ENCODE measurements at places on chromosomes 1 and 21. TPM values are rescaled to one million over a fixed set of nuclear protein-coding genes. Genes with fewer than 3 reads are reported as not detected.

DNA sequence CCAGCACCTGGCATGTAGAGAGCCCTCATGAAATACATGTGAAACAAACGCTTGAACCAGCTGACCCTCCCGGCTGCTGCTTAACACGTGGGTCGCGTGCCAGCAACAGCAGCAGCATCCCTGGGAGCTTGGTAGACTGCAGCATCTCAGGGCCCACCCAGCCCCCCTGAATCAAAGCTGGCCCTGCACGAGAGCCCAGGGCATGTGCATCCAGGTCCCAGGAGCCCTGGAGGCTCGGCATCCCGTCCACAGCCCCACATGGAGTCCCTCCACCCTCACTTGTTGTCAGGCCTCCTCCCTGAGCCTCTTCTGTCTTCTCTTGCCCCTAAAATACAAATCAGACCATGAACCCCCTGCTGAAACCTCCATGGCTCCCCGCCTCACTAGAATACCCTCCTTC is 123.1 kb downstream of the MATN1 start:
- DNase-seq: no peak
- no peak overlapping the region for H3K4me3 ChIP-seq
- no peaks in the 10 kb centered on the region for H3K4me1 ChIP-seq

- H3K27me3 ChIP-seq: no peaks in the 10 kb centered on the region
- no peak for DNase-seq
- H3K27ac ChIP-seq: no peak overlapping the region
- H3K36me3 ChIP-seq: no peaks in the 10 kb centered on the region
- H3K4me3 ChIP-seq: no peak overlapping the region
- H3K4me1 ChIP-seq: no peaks in the 10 kb centered on the region
Observed at GRCh38 chr1:193905288-193906085, 719.1 kb upstream of the B3GALT2 start.

DNA sequence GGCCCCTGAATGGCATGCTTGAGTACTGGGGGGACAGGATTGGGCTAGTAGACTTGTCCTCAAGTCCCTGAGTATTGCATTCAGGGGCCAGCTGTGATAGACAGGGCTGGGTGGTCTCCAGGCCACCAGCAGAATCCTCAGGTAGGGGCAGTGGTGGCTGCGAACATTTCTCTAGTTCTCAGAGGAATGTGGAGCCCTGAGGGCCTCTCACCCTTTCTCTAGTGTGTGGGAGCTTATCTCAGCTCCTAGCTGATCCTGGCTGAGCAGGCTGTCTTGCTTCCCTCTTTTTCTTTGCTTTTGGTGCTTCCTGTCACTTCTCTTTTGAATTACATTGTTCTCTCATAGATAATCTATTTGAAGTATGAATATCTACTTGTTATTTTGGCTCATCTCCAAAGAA is 30.0 kb upstream of the PM20D1 start:
- H3K27ac ChIP-seq: no peak overlapping the region
- no peaks in the 10 kb centered on the region for H3K4me1 ChIP-seq
- H3K27me3 ChIP-seq: no peaks in the 10 kb centered on the region
- H3K4me3 ChIP-seq: no peak overlapping the region
- no peak for DNase-seq

DNA sequence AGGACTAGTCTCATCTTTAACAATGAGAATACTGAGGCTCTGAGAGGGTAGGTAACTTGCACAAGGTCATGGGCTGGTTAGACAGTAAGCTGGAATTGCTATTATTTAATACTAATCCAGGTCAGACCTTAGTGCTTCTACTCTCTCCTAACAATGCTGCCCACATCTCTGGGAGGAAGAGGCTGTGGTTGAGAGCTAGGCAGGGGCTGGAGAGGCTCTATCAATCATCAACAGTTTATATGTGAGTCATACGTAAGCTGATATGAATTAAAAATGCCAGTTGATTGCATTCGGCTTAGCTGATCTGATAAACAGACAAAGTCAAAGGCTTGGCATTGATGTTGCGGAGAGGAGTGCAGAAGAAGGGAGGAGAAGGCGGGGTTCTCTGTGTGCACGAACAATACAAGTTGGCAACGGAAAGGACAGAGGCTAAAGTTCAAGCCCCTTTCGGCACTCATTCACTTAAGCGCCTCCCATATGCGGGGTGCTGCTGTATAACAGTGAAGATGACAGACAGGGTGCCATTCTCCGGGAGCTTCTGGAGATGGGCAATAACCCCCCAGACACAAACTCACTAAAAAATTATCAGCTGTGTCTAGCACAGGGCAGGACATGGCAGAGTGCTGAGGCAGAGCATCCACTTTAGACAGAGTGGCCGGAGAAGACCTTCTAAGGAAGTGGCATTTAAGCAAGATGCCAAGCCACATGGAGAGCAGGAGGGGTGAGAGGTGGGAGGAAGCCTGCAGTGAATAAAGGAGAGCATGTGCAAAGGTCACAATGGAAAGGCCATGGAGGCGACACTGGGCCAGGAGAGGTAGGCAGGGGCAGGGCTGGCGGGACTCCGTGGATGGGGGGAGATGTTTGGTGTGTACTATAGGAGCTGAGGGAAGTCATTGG is 195.2 kb downstream of the ZSCAN20 start:
- DNase-seq: no peak
- no peaks in the 10 kb centered on the region for H3K4me1 ChIP-seq
- H3K4me3 ChIP-seq: no peak overlapping the region
- H3K36me3 ChIP-seq: no peaks in the 10 kb centered on the region
- H3K27ac ChIP-seq: no peak overlapping the region

- H3K27ac ChIP-seq: no peak overlapping the region
- H3K4me3 ChIP-seq: no peak overlapping the region
- H3K4me1 ChIP-seq: peaks cover 28% of the 10 kb centered on the region
- no peaks in the 10 kb centered on the region for H3K36me3 ChIP-seq
- H3K27me3 ChIP-seq: no peaks in the 10 kb centered on the region
- DNase-seq: no peak
Observed at GRCh38 chr1:58933599-58933926, 149.7 kb upstream of the JUN start.

- no peaks in the 10 kb centered on the region for H3K27me3 ChIP-seq
- no peak overlapping the region for H3K27ac ChIP-seq
- no peaks in the 10 kb centered on the region for H3K4me1 ChIP-seq
- no peaks in the 10 kb centered on the region for H3K36me3 ChIP-seq
- H3K4me3 ChIP-seq: no peak overlapping the region
Observed at GRCh38 chr1:26017606-26018005, 4.0 kb upstream of the EXTL1 start.

GRCh38 chr1:243890576-243890975 is 40.5 kb upstream of the AKT3 start:
- no peak for DNase-seq
- H3K36me3 ChIP-seq: no peaks in the 10 kb centered on the region
- no peaks in the 10 kb centered on the region for H3K27me3 ChIP-seq
- no peaks in the 10 kb centered on the region for H3K4me1 ChIP-seq
- no peak overlapping the region for H3K4me3 ChIP-seq
- no peak overlapping the region for H3K27ac ChIP-seq

GRCh38 chr1:214579183-214579582 is 23.8 kb upstream of the CENPF start:
- no peaks in the 10 kb centered on the region for H3K27me3 ChIP-seq
- no peak overlapping the region for H3K4me3 ChIP-seq
- no peak overlapping the region for H3K27ac ChIP-seq
- H3K4me1 ChIP-seq: no peaks in the 10 kb centered on the region
- DNase-seq: no peak

DNA sequence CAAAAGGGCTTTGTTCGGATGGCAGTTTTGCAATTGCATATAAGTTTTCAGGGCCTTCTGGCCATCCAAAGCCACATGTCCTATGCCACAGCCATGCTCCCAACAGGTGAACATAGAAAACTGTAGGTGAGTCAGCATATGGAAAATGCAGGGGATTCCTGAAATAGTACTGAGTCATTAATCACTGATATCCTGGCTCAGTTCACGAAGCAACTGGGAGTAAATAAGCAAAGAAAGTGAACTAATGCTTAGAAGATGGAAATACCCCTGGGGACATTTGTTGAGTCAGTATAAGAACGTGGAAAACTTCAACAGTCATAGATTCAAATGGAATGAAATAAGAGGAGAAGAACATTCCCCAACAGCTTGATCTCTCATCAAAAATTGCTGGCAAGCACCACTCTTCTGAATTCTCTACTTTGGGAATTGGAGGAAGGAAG is 148.9 kb upstream of the RUNX1 start:
- H3K36me3 ChIP-seq: no peaks in the 10 kb centered on the region
- no peaks in the 10 kb centered on the region for H3K4me1 ChIP-seq
- H3K27me3 ChIP-seq: no peaks in the 10 kb centered on the region
- no peak for DNase-seq

GRCh38 chr21:45012662-45013259 is 61.6 kb upstream of the ADARB1 start:
- H3K27me3 ChIP-seq: peaks cover 9% of the 10 kb centered on the region
- no peak overlapping the region for H3K4me3 ChIP-seq
- no peak overlapping the region for H3K27ac ChIP-seq
- H3K36me3 ChIP-seq: no peaks in the 10 kb centered on the region
- DNase-seq: no peak

- no peak overlapping the region for H3K4me3 ChIP-seq
- no peak overlapping the region for H3K27ac ChIP-seq
- peaks cover 68% of the 10 kb centered on the region for H3K4me1 ChIP-seq
- peaks cover 11% of the 10 kb centered on the region for H3K36me3 ChIP-seq
- no peak for DNase-seq
- no peaks in the 10 kb centered on the region for H3K27me3 ChIP-seq
Observed at GRCh38 chr1:207845109-207845508, 65.8 kb downstream of the CD34 start.

DNA sequence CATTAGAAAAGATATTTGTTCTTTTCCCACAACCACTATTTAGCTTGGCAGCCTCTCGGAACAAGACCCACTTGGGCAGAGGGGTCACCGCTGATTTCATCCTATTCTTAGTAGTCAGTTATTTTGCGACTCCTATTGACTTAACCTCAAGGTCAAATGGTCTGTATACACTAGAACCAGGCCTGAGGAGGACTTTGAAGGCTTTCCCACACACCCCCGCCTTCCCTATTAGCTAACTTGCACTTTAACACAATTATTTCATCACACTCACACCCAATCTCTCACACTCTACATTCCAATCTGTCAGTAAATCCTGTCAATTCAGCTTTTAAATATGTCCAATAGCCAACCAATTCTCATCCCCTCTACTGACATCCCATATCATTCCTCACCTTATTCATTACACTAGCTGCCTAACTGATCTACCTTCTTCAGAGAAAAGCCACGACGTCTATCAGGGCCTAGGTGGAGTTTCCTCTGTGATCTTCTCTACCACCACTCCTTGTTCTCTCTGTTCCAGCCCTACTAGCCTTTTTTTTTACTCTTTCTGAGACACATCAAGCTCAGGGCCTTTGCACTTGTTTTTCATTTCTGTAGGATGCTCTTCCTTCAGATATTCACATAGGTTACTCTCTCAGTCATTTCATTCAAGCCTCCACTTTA is 1.0 kb upstream of the NIBAN1 start:
- H3K4me3 ChIP-seq: no peak overlapping the region
- no peaks in the 10 kb centered on the region for H3K27me3 ChIP-seq
- peak overlapping the region; percentile 91 for H3K27ac ChIP-seq

DNA sequence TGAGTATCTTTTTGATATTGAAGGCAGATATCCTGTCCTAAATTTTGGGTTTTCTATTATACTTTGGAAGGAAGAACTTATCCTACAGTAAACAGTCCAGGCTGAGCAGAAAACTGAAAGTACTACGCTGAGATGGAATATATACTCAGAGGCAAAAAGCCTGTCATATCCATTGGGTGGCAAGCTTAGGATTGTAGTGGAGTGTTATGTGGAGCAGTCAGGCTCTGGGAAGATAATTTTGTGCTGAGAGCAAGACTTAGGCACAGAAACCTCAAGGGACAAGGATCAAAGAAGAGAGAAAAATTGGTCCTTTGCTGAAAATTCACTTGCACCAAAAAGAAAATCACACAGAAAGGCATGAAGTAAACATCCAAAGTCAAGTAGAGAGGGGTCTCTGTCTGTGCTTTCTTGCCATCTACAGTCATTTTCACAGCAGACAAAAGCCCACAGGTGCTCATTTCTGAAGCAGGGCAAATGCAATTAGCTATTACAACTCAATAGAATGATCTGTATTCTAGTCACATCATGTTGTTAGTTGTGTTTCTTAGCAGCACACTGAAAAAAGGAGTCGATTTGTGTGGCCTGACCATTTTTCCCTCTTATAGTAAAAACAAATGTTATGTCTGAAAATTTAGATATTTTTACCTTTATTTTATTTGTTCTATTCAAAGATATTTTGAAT is 38.5 kb downstream of the CRB1 start:
- H3K27me3 ChIP-seq: no peaks in the 10 kb centered on the region
- no peaks in the 10 kb centered on the region for H3K36me3 ChIP-seq
- no peaks in the 10 kb centered on the region for H3K4me1 ChIP-seq
- H3K27ac ChIP-seq: no peak overlapping the region
- no peak overlapping the region for H3K4me3 ChIP-seq
- no peak for DNase-seq

DNA sequence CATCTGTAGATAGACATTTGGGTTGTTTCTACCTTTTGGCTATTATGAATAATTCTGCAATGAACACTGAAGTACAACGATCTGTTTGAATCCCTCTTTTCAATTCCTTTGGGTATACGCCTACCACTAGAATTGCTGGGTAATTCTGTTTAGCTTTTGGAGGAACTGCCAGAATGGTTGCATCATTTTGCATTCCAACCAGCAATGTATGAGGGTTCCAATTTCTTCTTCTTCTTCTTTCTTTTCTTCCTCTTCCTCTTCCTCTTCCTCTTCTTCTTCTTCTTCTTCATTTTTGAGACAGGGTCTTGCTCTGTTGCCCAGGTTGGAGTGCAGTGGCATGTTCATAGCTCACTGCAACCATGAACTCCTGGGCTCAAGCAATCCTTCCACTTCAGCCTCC is 13.8 kb upstream of the THEM5 start:
- no peak for DNase-seq
- H3K27me3 ChIP-seq: no peaks in the 10 kb centered on the region
- no peaks in the 10 kb centered on the region for H3K36me3 ChIP-seq

DNA sequence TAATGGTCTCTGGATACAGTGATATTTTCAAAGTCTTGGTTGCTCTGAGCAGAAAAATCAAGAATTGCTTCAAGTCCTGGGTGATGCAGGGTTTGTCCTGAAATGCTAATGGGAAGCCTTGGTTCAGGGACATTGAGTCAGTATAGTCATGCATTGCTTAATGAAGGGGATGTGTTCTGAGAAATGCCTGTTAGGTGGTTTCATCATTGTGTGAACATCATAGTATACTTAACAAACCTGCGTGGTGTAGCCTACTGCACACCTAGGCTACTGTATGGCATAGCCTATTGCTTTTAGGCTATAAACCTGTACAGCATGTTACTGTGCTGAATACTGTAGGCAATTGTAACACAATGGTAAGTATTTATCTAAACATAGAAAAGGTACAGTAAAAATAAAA is 36.4 kb downstream of the TBCE start:
- no peak overlapping the region for H3K4me3 ChIP-seq
- H3K27ac ChIP-seq: no peak overlapping the region
- no peak for DNase-seq
- H3K27me3 ChIP-seq: no peaks in the 10 kb centered on the region
- no peaks in the 10 kb centered on the region for H3K4me1 ChIP-seq

DNA sequence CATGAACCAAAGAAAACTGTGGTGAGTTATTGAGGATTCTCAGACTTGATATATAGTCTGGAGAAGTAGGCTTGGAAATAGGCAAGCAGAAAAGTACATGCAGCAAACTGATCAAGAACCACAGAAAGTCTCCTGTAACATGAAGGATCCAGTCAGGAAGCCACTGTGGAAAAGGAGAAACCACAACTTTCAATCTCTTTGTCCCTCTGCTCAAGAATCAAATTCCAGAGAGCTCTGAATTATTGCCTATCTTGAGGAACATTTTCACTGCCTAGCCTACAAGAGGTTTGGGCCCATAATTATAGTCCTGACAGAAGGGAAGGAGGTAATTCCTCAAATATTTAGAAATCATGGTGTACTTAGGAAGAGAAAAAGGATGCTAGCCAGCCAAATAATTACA is 43.0 kb upstream of the ADAMTS1 start:
- H3K27me3 ChIP-seq: no peaks in the 10 kb centered on the region
- no peak overlapping the region for H3K27ac ChIP-seq
- no peaks in the 10 kb centered on the region for H3K4me1 ChIP-seq

HEATR1 gene
- total RNA-seq: 57.5 TPM

SCYL3 gene
- total RNA-seq: 23.5 TPM

AMY2B gene
- total RNA-seq: 60.7 TPM
